ENCODE measurements at places on chromosomes 4 and X.

- DNase-seq = no peak
Measured at GRCh38 chrX:153440556-153441135, 5.2 kb downstream of the TREX2 start.

- no peak for DNase-seq
Measured at GRCh38 chr4:32133734-32134133, 1413.6 kb downstream of the PCDH7 start.

DNA sequence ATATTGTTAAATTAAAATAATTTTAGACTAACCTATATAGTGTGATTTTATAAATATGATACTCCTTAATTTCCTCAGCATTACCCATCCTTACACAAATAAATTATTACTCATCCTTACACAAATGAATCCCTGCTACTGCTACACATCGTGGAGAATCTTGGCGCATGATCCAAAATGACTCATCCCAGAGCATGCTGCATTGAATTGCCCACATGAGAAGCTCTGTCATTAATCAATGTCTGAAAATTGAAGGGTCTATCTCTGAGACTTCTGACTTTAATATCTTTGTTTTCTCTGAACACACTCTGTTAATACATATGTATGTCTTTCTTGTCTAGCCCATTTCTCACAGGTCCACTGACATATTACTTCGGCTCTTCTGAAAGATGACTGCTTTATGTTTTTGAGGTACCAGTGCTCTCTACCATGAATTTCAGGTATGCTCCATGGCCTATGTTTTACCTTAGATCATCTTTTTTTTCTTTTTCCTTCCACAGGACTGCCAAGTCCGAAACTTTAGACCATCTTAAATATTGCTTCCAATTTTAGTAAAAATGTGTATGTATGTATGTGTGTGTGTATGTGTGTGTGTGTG lies 15.7 kb upstream of the DUSP21 start:
- DNase-seq = no peak

GRCh38 chr4:98639523-98639922 lies 18.9 kb downstream of the TSPAN5 start:
- DNase-seq = no peak

GRCh38 chr4:92101737-92102172 lies 202.0 kb upstream of the GRID2 start:
- no peak for DNase-seq

- DNase-seq = no peak
Measured at GRCh38 chr4:93671093-93671492, 157.5 kb upstream of the ATOH1 start.

GRCh38 chr4:38976308-38976707 lies 55.9 kb downstream of the TMEM156 start:
- DNase-seq = no peak

DNA sequence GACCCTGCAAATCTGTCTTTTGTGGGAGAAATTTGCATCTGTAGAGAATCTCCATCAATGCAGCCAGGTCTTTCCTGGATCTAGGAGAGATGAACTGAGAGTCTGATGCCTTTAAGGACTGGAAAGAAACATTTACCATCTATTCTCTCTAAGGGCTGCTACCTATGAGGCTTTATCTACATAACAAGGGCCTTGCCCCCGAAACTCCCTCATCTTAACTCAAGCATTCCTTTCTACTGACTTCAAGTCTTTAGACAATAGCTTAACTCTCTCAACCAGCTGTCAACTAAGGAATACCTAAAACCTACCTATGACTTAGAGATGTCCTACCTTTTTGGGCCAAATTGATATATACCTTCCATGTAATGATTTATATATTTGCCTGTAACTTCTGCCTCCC lies 32.1 kb downstream of the MAGEB17 start:
- no peak for DNase-seq

- DNase-seq = no peak
Measured at GRCh38 chr4:111847296-111848008, 297.8 kb upstream of the FAM241A start.

- no peak for DNase-seq
Measured at GRCh38 chrX:153948847-153949805, 4.7 kb upstream of the RENBP start.

GRCh38 chr4:45353161-45353560 lies 626.8 kb upstream of the GNPDA2 start:
- DNase-seq = no peak
